ENCODE measurements at places on chromosomes 5 and 9.
A peak's percentile ranks its signal among the peaks of the same experiment; 100 is the strongest.

DNA sequence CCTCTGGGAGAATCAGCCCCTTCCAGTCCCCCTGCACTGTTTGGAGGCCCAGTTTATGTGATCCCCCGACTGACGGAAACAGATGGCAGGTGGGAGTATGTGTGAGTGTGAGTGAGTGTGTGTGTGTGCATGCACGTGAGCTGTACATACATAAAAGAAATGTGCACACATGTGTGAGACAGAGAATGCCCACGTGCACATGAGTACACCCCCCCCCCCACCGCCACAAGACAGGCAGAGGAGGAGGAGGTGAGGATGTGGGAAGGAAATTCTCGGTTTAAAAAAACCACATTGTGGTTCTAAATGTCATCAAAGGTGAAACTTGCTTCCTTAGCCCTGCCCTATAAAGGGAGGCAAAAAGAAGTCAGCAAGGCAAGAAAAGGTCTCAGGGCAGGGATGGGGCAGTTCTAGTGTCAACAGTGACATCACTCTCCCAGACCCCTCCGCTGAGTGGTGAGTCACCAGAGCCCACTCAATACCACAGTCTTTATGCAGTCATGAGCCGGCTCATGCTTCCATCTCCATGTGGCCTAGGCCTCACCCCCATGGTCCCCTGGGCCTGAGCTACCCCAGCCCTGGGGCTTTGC is 79.2 kb upstream of the HSPA9 start:
- DNase-seq = no peak

DNA sequence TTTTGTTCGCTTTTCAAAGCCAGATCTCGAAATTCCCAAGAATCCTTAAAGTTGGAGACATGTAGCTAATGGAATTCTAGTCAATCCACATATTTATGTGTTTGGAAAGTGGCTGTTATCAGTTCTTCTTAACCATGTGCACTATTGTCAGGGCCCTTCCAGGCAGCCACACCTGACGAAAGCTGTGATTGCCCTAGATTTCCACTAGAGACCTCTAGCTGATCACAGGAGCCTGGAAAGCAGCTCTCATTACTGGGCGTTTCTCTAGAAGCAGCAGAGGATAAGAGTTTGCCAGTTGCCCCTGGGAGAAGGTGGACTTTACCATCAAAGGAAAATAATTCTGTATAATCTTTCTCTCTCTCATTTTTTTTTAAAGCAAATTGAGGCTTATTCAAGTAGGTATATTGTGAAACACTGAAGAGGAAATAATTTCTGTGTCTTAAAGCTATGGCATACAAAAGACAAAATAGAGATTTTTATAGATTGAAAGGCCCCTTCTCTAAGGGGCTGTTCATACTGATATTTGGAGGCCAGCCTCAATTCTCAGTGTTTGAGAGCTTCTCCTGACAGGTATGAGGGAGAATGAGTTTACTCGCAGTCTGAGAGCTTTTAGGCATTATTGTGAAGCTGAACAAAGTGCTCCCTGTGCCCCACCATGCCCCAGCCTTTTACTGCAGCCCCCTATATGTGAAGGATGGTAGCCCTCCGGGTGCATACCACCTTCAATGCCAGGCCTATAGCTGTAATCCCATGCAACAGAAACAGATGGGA is 405.4 kb upstream of the ACTBL2 start:
- DNase-seq = peak; percentile 61

- DNase-seq = no peak
Observed at GRCh38 chr5:66647146-66647856, 51.1 kb downstream of the MAST4 start.

- peak; percentile 17 for DNase-seq
Observed at GRCh38 chr5:162128117-162128516, 60.5 kb downstream of the GABRG2 start.

DNA sequence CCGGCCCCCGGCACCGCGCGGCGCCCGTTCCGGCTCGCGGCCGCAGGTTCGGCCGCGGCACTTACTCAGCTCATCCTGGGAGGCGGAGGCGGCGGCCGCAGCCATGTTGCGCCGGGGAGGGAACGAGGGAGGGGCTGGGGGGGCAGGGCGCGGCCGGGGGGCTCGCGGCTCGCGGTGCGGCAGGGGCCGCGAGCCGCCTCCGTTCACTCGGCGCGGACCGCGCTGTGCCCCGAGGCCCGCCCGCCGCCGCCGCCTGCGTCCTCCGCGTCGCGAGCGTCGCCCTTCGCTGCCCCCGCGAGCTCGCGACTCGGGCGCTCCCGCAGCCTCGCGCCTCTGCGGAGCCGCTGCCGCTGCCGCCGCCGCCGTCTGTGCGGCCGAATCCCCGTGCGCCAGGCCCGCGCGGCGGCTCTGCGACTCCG is 735 bp downstream of the ECPAS start:
- DNase-seq = no peak

GRCh38 chr9:93154293-93154903 is 20.3 kb upstream of the NINJ1 start:
- DNase-seq = peak; percentile 51

GRCh38 chr5:1973391-1974013 is 90.8 kb upstream of the IRX4 start:
- DNase-seq = peak; percentile 56

DNA sequence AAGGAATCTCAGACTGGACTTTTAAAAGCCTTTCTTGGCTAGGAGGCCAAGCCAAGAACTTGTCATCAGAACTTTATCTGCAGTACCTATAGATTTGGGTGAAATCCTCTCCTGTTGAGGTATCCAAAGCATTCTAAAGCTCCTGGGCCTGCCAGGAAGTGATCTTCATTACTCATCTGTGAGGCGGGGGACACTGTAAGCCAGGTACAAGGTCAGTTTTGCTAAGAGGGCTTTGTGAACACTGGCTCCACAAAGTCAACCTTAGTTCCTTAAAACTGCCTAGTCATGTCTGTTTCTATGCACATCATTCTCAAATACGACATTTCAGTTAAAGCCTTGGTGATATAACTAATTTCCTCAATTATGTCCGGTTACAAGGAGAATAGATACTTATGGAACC is 236.7 kb downstream of the PIK3R1 start:
- no peak for DNase-seq

DNA sequence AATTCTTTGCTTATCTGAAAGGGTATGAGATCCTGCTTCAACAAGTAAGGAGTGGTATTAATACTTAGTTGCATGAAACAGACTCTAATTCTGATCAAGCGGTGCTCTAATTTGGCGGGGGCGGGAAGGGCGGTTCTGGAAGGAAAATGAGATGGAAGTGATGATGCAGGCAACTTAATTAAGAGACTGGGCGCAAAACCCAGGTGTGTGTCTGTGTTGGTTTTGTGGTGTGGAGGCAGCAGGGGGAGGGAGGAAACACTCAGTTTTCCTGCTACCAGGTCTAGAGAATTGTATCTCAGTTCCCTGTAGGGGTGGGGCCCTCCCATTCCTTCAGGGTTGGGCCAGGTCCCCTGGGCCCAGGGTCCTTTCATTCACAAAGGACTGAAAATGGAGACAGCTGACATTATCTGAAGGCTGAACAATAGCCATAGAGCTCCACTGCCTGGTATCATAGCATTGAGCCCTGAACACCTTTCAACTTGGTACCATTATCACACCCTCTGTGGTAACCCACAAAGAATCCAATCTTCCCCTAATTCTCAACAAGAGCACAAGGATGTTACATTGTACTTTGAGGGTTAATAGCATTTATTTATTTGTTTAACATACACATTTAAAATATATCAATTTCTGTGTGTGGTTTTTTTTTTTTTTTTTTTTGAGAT is 17.2 kb upstream of the C5orf47 start:
- DNase-seq = no peak

- DNase-seq = no peak
Observed at GRCh38 chr5:121979691-121980090, 17.9 kb downstream of the SRFBP1 start.

DNA sequence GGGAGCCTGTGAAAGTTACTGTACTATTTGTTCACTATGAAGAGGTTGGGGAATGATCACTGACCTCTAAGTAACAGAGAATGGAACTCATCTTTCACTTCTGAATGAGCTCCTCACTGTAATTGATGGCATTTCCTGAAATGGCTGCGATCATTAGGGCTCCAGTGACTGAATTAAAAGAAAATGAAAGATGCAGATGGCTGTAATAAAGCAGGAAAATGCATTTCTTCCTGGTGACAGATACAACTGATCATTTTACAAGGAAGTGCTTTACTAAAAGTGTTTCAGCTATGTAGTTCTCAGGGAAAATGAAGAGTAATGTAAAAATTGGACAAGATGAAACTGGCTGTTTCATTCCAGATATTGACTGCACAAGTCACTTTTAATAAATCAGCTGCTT is 1200.6 kb upstream of the NUDT12 start:
- peak; percentile 28 for DNase-seq

DNA sequence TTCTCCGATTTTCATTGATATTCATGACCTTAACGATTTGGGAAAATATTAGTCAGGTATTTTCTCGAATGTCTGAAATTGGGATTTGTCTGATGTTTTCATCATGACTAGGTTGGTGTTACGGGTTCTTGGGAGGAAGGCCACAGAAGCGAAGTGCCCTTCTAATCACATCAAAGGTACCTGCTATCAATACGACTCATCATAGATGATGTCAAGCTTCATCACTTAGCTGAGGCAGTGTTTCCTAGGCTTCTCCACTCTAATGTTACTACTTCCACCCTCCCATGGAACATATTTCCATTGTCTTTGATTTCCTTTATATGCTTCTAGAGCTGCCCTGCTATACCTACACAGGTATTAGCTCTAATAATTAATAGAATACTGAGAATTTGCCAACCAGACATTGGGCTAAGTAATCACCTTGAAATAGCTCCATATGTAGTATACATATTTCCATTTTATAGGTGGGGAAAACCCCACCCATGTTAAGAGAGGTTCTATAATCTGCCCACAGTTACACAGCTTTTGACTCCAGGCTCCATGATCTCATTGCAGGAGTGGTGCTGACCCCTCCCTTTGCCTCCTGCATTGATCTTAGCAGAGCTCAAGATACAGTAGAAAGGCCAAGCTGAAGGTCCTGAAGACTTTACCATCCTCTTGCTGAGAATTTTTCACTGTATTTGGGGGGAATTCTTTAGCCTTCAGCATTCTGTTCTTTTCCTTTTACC is 238.6 kb upstream of the ADAMTSL1 start:
- no peak for DNase-seq

GRCh38 chr5:172772112-172772906 is 1.3 kb upstream of the DUSP1 start:
- peak; percentile 96 for DNase-seq

GRCh38 chr9:121735793-121736770 is 84.6 kb downstream of the DAB2IP start:
- peak; percentile 70 for DNase-seq

DNA sequence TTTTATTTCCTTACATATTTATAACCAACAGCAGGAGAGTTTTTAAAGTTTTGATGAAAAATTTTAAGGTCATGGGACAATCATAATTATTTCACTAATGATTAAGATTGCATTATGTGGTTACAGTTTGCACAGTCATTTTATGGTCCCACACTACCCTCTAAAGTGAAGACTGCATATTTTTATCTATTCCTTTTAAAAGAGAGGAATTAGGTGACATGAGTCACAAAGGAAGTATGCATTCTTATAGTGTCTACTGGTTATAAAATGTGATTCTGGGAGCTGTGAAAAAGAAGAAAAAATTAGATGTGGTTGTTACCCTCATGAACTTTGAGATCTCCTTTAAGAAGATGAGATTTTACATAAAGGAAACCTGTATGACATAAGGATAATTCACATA is 87.9 kb upstream of the GRIA1 start:
- DNase-seq = no peak

DNA sequence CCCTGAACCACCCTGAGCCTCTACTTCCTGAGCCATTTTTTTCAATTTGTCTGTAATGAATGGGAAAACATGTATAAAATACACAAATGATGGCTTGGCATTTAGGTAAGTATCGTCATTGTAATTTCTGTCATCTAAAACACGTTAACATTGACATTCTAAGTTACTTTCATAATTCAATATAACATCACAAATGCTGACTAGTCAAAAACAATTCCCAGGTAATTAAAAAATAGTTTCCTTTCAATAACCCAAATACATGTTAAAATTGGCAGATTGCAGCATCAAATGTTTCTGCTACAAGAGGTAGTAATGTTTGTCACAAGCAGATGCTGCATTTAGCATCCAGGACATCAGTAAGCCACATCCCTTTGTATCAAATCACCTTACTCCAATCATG is 776.4 kb downstream of the KCTD16 start:
- DNase-seq = no peak

DNA sequence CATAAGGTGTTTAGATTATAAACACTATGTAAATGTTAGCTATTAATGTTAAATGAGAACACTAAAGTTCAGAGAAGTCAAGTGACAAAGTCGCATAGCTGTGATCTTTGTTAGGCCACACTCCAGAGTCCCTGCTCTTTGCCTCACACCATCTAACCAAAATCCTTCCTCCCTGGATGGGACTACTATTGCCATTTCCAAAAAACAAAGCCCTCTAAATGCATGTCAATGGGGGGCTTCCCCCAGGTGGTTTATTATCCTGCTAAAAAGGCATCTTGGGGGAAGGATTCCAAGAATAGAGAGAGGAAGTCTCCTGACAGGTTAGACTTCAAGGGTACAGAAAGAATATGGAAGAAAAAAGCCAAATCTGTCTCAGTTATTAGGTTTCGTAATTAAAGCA is 10.4 kb downstream of the NR6A1 start:
- DNase-seq = no peak

GRCh38 chr5:4873652-4874051 is 266.5 kb upstream of the ADAMTS16 start:
- no peak for DNase-seq

GRCh38 chr9:134179918-134180785 is 15.8 kb upstream of the RNU6ATAC start:
- no peak for DNase-seq

GRCh38 chr9:82418334-82418733 is 429.8 kb downstream of the SPATA31D1 start:
- DNase-seq = no peak

DNA sequence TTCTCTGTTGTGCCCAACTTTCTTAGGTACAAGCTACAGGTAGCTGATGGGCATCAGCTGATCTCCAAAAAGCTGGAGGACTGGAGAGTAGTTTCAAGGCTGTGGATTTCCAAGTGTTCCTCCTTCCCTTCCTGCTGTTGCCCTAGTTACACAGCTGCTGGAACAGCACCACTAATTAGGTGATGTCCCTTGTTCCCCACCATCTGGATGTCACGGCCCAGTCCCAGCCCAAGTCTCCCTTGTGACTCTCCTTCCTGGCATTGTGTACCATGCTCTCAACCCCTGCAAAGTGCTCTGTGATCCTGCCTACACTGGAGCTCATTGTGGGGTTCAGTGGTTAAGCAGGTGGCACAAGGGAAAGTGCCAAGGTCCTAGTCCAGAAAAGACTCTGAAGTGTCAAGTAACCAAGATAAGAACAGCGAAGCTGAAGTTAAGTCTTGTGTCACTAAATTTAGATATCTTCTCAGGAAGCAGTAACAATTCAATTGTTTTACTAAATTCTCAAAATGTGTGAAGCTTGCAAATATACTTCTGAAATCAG is 604.5 kb downstream of the ISL1 start:
- peak; percentile 40 for DNase-seq

Measured in retina (tissue), 1 donor.